ENCODE measurements at places on chromosomes 12 and 14.
A peak's percentile ranks its signal among the peaks of the same experiment; 100 is the strongest.

GRCh38 chr12:127984386-127985055, 282.4 kb upstream of the TMEM132C start:
- DNase-seq = no peak

- DNase-seq = no peak
Observed at GRCh38 chr14:39374851-39375250, 57.4 kb downstream of the FBXO33 start.

DNA sequence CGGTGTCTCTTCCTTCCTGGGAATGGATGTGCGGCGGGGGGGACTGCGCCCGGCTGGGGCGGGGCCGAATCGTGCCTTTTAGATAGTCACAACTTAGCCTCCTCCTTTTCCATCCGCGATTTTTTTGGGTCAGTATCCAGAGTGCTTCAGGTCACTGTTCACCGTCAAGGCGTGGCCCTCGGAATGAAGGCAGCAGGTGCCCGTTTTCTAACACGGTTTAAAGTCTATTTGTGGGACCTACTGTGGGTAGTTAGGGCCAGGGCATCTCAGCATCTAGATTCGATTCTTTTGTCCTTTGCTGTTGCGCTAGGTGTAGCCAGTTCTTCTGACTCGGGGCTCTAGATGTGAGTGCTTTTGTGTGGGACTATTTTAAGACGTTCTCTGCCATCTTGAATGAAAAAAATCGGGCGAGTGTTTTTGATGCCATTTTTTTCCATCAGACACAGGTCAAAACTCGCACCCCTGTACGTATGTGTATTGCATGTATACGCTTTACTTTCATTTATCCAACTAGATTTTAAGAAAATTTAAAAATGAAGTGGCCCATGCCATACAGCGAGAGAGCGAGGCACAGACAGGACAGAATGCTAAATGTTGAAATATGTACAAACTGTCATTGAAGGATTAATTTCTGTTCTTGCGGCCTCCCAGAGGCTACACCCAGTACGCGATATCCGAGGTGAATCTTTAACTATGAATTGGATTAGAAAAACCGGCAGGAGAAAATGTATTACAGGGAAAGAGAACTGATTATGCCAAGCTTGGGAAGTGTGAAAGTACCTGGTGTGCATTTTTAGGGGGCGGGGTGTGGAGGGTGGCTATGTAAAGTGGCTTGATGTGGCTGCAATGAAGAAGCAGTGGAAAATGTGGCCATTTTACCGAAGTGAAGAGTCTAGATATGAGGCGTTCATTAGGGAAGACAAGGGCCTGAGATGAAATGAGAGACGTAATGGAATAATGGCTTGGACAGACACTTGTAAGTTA, 835 bp downstream of the VEZT start:
- peak; percentile 58 for DNase-seq

DNA sequence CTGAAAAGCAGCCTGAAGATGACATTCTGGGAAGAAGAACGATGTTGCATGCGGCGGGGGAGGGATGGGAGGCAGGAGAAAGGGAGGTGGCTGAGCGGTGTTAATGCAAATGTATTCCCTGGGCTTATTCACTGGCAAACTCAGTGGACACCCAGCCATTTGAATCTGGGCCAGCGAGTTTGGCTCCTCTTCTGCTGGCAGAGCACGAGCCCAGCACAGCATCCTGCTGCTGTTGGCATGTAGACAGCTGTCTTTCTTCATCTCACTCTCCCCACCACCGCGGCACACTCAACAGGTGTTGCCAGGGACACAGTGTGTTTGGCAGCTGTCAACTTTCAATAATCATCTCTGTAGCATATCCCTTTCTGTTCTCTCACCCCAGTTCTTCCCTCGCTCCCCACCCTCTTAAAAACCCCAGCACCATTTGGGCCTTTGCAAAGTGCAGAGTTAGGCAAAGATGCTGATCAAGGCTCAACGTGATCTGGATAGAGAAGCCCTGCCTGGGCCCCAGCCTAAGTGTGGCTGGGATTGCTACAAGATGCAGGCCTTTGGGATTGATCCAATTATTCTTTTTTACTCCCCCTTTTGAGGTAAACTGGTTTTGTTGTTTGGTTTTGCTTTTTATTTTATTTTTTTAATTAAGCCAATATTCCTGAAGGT, 131.9 kb downstream of the EXOC5 start:
- DNase-seq = no peak

DNA sequence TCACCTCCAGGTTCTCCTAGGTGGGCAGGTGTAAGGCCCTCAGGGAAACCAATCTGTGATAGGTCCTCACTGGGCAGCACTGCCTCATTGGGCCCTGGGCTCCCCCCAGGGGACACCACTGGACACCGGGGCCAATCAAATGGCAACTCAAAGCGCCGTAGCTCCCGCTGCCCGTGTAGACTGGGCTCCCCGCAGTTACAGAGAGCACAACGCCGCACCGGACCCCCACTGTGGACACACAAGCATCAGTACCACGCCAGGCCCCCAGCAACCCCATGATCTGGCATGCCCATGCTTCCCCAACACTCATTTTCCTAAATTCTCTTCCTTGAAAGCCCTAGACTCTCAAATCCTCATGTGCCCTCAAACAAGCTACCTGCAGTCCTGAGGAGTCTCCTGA, 6.1 kb downstream of the KMT2D start:
- DNase-seq = no peak

- no peak for DNase-seq
Observed at GRCh38 chr14:71891185-71891584, 41.0 kb upstream of the RGS6 start.
